Lower leg skin (tissue), 4 donors: ENCODE measurements at places on chromosomes 7 and 10. TPM values are rescaled to one million over a fixed set of nuclear protein-coding genes. Genes with fewer than 3 reads are reported as not detected.

GRCh38 chr7:90425376-90425775, 22.1 kb downstream of the CLDN12 start:
- DNase-seq = no peak

GRCh38 chr7:106450716-106451115, 165.9 kb upstream of the NAMPT start:
- no peak for DNase-seq

GRCh38 chr7:16645593-16646471, at the start of the genes ANKMY2 and BZW2:
Gene ANKMY2, minus strand, starts transcription at chr7:16645754. Its CDS starts 181 bp downstream, at chr7:16645573.
Gene BZW2, plus strand, starts transcription at chr7:16646181. Its CDS starts 19,263 bp downstream, at chr7:16665444.
- DNase-seq = peak; percentile 94

DNA sequence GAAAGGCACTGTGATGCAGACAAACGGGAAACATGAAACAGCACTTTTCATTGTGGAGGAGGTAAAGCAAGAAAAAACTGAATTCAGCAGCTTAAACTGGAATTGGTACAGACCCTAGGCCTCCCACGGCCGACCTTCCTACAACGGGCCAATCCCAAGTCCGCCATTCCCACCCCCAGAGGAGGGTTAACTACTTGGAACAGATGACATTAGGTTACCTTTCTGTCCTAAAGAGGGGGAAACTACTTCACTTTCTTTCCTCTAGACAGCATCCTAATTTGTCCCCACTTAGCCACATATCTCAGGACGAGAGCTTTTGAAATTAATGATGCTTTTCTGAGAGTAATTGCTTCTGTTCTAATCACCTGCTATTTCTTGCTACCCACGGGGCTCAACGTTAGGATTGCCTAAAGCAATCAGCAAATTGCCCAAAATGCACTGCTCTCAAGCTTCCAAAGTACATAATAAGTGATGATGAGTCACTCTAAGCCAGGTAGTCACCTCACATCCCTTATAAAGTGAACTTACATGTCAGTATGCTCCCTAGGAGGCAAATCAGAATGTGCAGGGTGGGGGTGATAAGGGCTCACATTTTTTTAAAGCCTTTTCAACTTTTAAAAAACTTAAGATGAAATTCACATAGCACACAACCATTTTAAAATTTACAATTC, 36.7 kb downstream of the LSM5 start:
- no peak for DNase-seq

DNA sequence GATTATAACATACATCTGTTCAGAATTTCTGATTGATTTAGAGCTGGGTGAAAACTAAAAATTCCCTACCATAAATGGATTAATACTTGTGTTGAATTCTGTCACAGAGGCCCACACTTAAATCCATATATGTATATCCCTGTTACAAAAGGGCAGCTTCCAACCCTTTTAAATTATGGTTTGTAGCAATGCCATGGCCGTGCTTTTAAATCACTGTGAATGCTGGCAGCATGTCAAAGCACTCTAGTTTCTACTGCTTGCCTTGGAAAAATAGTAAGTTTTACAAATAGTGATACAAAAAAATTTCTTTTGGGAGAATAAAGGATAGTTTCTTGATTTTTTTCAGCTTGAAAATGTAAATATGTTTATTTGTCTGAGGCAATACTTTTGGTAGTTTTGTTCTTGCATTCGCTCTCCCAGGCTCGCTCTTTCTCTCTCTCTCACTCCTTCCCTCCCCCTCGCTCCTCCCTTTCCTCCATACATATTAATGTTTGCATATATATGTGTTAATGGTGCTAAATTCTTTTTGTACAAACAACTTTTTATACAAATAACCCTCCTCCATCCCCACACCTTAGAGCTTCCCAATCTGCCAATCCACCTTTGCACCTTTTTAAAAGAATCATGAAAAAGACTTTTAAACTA, 29.8 kb downstream of the TES start:
- no peak for DNase-seq

GRCh38 chr7:143395187-143396149, 13.2 kb downstream of the EPHA1 start:
- peak; percentile 83 for DNase-seq

DNA sequence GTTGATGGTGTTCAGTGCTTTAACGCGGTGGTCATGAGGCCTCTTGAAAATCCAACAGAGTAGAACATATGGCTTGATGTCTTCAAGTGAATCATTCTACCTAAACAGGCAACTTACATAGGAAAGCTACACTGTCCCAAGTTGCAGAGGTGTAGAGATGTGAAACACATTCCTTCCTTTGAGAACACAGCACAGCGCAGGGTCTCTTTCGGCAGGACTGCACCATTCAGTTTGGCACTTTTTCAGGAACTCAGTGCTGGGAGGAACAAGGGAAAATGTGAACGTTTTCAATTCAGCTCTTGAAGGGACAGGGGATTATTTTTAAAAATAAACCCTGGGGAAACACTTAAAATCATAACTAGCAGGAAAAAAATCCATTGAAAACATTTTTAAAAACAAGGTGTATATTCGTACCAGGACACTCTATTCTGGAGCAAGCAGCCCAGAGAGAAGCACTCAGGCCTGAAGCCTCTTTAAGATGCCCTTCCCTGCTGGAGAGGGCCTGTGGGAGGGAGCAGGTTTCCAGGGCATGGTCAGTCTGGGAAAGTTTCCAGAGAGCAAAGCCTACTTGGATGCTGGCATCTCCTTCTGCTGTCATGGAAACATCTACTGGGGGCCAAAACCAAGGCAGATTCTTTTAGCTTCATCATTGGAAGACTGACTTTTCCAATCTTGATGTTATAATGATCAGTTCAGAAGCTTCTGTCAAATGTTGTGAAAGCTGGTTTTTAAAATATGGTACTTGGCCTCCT, 60.4 kb upstream of the NPVF start:
- no peak for DNase-seq

DNA sequence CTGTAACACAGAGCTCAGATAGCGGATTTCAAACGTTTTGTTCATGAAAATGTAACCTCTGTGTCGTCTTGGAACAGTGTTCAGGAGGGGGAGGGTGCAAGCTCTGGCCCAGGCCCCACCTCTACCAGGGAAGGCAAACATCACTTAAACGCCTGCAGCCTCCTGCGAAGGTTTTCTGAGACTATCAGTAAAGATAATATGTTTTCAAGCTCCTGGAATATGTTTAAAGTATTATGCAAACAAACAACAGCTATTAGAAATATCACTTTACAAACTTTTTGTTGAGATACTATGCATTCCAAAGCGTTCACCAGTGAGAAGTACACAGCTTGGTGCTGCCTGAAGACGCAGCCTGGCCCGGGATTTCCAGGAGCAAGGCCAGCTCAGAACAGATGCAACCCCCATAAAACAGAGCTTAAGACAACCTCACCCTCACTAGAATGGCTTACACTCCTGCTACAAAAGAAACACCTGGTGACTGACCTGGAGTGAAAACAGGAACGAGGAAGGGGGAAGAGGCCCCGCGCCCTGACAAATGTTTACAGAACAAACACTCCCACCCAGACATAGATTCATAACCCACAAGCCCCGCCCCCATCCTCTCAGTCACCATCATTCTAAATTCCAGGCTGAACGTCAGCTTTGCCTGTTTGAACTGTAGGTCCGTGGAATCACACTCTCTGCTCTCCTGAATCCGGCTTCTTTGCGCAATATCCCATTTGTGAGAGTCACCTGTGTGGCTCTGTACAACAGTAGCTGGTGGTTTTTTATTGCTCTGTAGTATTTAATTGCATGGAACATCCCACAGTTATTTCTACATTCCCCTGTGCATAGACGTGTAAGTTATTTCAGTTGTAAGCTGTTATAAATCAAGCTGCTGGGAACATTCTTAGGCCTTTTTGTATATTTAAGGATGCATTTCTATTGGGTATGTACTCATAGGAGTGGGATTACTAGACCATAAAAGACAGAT, 155.0 kb downstream of the PTPRN2 start:
- DNase-seq = peak; percentile 72

GRCh38 chr7:158050441-158050977, 537.1 kb downstream of the PTPRN2 start:
- peak; percentile 39 for DNase-seq

DNA sequence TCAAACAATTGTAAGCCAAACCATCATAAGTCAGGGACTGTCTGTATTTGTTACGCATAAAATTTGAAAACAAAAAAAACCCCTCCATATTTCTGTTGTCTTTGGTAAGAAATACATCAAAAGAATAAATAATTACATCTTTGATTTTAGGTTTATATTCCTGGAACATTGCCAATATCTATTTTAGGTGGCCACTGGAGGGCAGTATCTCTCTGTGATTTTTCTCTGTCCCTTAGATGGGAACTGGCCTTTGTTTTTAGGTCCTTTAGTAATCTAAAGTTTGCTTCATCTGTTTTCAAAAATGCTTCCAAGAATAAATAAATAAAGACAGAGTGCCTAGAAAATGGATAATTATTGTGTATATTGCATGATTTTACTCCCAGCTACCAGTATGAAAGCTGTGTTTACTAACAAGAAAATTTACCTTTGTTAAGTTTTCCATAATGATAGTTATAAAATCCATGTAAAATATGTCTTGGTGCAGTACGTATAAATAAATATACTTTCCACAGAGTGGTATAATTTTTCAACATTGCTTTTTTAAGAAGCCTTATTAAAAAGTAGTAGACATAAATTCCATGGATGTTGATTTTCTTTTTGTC, 64.2 kb downstream of the PHYHIPL start:
- no peak for DNase-seq

DNA sequence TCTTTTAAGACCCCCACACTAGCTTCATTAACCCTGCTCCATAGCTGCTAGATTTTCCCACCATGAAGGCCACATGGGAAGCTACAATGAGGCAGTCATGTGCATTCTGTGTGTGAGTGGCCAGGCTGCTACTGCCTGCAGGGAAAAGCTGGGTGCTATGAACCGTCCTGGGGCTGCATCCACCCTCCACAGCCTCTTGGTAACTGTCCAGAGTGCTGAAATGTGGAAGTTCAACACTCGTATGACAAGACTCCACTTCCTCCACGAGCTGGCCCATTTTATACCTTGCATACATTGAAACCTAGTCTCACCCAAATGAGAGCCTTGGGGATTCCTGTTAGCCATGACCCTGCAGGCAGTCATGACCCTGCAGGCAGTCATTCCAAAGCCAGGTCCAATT, 59.4 kb downstream of the CUZD1 start:
- no peak for DNase-seq

DNA sequence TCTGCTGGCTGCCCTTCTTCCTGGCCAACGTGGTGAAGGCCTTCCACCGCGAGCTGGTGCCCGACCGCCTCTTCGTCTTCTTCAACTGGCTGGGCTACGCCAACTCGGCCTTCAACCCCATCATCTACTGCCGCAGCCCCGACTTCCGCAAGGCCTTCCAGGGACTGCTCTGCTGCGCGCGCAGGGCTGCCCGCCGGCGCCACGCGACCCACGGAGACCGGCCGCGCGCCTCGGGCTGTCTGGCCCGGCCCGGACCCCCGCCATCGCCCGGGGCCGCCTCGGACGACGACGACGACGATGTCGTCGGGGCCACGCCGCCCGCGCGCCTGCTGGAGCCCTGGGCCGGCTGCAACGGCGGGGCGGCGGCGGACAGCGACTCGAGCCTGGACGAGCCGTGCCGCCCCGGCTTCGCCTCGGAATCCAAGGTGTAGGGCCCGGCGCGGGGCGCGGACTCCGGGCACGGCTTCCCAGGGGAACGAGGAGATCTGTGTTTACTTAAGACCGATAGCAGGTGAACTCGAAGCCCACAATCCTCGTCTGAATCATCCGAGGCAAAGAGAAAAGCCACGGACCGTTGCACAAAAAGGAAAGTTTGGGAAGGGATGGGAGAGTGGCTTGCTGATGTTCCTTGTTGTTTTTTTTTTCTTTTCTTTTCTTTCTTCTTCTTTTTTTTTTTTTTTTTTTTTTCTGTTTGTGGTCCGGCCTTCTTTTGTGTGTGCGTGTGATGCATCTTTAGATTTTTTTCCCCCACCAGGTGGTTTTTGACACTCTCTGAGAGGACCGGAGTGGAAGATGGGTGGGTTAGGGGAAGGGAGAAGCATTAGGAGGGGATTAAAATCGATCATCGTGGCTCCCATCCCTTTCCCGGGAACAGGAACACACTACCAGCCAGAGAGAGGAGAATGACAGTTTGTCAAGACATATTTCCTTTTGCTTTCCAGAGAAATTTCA, 1.7 kb downstream of the ADRB1 start:
- DNase-seq = no peak

GRCh38 chr10:63976538-63976937, 455.3 kb downstream of the REEP3 start:
- no peak for DNase-seq

DNA sequence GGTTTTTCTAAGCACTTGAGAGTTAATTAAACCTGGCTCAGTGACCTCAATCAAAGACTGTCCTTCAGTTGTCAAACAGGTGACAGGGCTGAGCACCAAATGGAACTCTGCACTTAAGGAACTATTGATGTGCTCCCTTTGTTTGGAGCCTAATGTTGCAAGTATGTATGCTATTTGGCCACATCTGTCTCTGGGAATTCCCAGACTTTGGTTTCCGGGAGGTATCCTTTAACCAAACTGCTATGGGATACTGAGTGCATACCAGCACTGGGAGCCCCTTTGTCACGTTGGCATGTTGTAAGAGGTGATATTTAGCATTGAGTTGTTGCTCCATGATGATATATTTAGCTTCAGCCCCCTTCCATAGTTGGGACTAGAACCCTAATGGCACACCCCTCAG, 25.2 kb downstream of the ASZ1 start:
- DNase-seq = no peak

DNA sequence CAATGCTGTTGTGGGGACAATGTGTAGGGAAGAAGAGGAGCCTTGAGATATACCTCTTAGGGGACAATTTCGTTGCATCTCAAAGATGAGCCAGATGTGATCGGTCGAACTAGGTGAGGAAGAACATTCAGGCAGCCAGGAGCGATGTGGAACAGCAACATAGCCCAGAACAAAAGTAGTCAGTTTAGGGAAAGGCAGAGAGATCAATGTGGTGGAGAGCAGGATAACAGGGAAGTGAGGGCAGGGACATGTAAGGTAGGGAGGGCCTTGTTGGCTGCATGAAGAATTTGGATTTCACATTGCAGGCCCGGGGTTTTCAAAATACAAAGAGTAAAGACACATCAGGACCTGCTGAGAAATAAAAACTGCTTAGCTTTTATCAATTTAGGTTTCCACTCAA, 29.1 kb upstream of the MACC1 start:
- DNase-seq = no peak

DNA sequence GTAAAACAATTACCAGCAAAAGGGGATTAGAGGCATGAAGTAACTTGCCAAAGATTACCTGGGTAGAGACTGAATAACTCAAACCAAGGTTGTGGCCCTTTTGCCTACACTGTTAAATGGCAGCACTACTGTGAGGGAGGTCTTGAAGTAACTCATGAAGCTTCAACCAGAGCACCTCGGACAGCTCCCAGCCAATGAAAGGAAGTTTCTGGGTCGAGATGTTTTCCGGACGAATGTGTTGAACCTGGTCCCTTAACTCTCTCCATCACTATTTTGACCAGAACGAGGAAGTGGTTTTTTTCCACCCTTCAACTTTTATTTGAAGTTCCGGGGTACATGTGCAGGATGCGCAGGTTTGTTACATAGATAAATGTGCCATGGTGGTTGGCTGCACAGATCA, 133.6 kb upstream of the PRKCQ start:
- DNase-seq = no peak

The AGAP9 gene
- 10.5 TPM for total RNA-seq

The AS3MT gene
- total RNA-seq = 1.8 TPM

The MMRN2 gene
- total RNA-seq = 50.8 TPM

The WAPL gene
- total RNA-seq = 46.4 TPM

The DYNC1I1 gene
- 4.1 TPM for total RNA-seq

The RAB19 gene
- not detected for total RNA-seq

The ELFN1 gene
- 1.8 TPM for total RNA-seq

The ABCB1 gene
- 4.9 TPM for total RNA-seq

The MYO3A gene
- total RNA-seq = 4.0 TPM

The ANKRD1 gene
- total RNA-seq = not detected
